ENCODE measurements at places on chromosomes 2 and 18. TPM values are rescaled to one million over a fixed set of nuclear protein-coding genes. Genes with fewer than 3 reads are reported as not detected.

The NABP1 gene
- total RNA-seq: 55.4 TPM

The CACNB4 gene
- total RNA-seq: 0.19 TPM

The DSC2 gene
- not detected for total RNA-seq

The OSR1 gene
- total RNA-seq: not detected

The MC4R gene
- not detected for total RNA-seq

The RAD51AP2 gene
- not detected for total RNA-seq

The CCDC150 gene
- 6.2 TPM for total RNA-seq

The ANKRD23 gene
- total RNA-seq: 1.9 TPM

The PLEKHH2 gene
- 0.33 TPM for total RNA-seq

The TCF23 gene
- not detected for total RNA-seq

The UGT1A1 gene
- total RNA-seq: not detected

The ELAC1 gene
- 7.1 TPM for total RNA-seq

All from vein endothelial cell (primary cell).